Ovary (tissue), 10 donors: ENCODE measurements at places on chromosomes 13 and 19. TPM values are rescaled to one million over a fixed set of nuclear protein-coding genes. Genes with fewer than 3 reads are reported as not detected.

The SYCN gene
- not detected for total RNA-seq

The CEACAM7 gene
- not detected for total RNA-seq

The DENND1C gene
- 1.00 TPM for total RNA-seq

DNA sequence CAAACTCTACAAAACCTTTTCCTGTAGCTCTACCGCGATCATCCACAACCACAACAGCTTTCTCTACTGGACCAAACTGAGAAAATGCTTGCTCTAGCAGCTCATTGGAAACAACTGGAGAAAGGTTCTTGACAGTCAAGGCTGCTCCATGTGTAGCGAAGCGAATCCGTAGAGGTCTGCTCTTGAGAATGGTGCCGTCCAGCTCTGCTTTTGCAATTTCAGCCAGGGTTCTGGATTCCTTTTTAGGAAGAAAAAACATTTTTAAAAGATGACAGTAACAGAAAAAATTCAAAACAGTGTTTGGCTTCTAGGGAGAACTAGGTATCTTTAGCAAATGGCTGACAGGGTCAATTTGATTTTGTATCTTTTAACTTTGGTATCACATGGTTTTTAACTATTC lies 10.4 kb downstream of the PSPC1 start:
- DNase-seq = no peak

DNA sequence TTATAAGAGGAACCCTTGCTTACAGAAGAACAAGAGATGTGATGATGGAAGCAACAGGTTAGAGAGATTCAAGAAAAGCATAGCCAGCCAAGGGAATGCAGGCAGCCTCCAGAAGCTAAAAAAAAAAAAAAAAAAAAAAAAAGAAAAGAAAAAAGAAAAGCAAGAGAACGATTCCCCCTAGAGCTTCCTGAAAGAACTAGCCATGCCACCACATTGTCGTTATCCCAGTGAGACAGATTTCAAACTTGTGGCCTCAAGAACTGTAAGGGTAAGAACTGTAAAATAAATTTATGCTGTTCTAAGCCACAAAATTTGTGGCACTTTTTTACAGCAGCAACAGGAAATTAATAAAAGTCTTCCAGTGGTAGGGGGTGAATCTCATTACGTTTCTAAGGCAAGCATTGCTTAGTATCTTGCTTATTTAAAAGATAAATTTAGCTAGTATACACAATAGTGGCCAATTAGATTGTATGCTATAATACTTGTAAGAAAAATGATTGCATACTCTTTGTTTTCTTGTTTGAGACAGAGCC lies 21.8 kb downstream of the RFXAP start:
- no peak for DNase-seq

DNA sequence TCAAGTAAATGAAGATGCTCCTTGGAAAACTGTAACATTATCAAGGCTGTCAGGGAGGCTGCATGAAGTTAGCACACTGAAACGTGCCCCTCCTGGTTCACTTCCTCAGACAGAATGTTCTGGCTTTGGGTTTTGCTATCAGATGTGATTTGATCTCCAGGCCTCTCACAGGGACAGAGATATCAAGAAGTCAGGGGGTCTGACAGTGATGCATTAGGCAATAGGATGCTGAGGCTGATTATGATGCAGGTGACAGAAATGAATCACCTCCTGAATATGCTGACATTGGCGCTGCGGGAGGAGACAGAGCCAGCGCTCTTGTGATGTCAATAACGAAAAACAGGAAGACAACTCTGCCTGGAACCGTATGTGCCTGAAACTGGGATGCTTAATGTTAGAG lies 278.5 kb downstream of the DCT start:
- no peak for DNase-seq

DNA sequence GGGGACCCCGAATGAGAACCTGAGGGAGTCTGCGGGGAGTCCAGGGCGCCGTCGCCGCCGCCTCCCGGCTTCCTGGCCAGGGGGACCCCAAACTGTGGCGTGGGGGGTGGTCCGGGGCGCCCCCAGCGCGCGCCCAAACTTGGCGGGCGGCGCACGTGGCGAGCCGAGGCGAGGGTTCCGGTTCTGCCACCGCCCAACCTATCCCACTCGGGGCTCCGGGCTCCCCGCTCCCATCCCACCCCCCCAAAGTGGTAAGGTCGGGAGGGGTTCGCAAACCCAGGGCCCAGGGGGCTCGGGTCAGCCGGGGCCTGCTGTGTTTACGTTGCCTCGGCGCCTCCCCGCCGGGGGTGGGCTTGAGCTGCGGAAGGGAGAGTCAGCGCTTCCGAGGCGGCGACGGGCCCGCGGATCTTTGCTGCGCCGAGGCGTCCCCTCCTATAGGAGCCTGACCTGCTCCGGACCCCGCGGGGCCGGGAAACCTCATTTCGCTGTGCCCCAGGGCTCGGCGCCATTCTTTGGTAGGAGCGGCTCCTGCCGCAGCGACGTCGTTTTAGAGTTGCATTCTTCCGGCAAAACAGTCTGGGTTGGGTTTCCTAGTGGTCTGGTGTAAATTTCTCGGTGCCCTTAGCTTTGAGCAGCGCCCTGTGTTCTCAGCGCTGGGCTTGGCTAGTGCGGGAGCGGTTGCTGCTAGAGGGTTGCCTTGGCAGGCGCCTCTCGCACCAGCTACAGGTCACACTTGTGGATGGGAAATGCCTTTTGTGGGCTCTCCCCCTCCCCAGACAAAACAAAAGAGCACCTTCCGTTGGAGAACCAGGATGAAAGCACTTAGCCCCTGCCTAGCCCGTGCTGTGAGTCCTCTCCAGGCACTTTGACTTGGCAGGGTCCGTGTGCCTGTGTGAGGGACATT lies 1.2 kb downstream of the DAZAP1 start:
- DNase-seq = peak; percentile 68

DNA sequence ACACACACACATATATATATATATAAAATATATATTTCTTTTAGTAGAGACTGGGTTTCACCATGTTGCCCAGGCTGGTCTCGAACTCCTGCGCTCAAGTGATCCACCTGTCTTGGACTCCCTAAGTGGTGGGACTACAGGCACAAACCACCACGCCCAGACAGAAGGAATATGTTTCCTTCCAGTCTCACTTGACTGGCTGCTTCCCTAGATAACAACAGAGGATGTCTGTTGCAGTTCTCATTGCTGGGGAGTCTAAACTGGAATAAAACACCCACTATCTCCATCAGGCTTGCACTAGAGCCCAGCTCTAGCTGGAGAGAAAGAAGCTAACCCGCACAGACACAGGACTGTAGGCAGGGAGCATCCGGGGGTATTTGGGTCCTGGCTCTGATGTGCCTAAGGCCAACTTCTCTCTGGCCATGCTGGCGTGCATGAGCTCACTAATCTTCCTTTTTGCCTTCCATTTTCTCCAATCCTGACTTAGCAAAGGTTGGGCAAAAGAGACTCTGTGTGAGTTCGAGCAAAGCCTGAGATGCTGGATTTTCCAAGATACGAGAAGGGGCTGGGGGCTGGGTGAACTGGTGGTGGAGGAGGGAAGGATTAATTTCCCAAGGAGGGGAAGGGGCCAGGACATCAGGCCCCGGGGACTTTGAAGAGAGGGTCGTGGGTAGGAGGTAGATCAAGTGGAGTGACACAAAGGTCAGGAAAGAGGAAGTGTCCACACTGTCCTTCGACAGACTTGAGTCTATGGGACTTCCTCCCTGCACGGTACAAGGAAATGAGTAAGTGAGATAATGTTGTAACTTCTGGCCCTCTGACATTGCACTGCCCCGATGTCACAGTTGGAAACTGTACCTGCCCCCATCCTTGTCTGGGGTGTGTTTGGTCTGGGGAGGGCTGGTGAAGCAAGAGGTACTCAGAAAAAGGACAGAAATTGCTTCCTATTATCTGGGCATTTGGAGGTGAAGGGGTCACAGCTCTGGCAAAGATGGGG lies 22.5 kb upstream of the ALOX5AP start:
- DNase-seq = no peak

- DNase-seq = no peak
These were observed 4.2 kb downstream of the ARHGAP45 start for GRCh38 chr19:1070931-1071791.

GRCh38 chr19:8566855-8567254 lies 10.4 kb downstream of the MYO1F start:
- DNase-seq = no peak

GRCh38 chr13:39637890-39638289 lies 17.6 kb upstream of the COG6 start:
- no peak for DNase-seq

DNA sequence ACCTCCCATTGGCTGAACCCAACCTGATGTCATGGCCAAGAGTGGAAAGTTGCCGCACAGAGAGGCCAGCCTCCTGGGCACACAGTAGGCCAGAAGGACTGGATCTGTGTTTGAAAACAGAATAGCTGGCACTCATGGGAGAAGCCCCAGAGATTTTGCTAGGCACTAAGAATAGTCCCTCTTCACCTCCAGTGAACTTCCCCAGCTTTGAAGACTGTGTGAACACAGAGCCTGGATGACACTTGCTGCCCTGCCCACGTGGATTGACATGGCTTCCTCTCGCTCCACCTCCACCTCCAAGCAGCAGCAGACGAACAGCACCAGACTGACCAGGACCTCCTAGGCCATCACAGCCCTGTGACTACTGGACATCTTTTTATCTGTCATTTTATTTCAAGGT lies 37.9 kb upstream of the KL start:
- DNase-seq = no peak

DNA sequence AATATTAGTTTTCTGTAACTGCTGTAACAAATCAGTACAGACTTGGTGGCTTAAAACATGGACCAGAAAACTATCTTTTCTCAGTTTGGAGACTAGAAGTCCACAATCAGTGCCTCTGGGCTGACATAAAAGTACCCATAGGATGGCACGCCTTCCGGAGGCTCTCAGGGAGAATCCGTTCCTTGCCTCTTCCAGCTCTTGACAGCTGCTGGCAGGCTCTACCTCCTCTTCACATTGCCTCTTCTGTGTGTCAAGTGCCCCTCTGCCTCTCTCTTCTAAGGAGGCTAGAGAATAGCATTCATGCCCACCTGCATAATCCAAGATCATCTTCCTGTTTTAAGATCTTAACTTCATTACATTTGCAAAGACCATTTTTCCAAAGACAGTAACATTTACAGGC lies 1194.2 kb downstream of the EFNB2 start:
- no peak for DNase-seq

GRCh38 chr13:64248371-64249065 lies 2832.9 kb upstream of the PCDH20 start:
- DNase-seq = no peak

GRCh38 chr19:3033595-3034405 lies 4.7 kb upstream of the TLE2 start:
- no peak for DNase-seq
